Mucosa of descending colon (tissue), 3 donors: ENCODE measurements at places on chromosomes 2 and 18. TPM values are rescaled to one million over a fixed set of nuclear protein-coding genes. Genes with fewer than 3 reads are reported as not detected.

DNA sequence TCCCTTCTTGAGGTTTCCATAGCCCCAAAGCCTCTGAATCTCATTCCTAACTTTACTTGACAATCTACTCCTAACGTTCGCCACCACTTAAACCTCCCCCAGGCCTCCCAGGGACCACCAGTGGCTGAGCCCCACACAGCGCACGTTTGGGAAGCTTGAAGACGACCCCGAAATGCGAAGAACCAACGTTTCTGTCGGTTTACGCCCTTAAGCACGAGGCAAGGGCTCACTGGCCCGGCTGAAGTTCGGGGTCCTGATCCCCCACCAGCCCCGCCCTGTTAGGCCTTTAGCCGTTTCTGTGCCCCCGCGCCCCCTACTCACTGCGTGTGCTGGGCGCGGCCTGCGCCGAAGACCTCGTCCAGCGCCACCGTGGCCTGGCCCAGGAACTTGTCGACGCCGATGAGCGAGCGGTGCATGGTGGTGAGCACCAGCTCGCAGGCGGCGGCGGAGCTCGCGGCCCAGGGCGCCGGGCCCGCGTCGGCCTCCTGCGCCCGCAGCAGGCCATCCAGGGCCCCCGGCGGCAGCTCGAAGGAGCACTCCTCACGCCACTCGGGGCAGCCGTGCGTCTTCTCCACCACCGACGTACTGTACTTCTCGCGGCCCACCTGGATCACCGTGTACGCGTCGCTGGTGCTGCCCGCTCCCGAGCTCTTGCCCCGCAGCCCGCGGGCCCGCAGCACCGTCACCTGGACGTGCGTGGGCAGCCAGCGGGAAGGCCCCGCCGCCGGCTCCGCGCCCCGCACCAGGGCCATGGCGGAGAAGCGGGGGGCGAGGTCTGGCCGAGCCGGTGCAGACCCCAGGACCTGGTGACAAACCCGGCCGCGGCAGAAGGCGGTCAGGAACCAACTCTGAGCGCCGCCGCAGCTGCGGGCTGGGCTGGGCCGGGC, 479 bp downstream of the RAB11FIP5 start:
- DNase-seq, result peak; percentile 64

GRCh38 chr18:35185771-35186170, 55.1 kb upstream of the ZNF397 start:
- DNase-seq, result no peak

DNA sequence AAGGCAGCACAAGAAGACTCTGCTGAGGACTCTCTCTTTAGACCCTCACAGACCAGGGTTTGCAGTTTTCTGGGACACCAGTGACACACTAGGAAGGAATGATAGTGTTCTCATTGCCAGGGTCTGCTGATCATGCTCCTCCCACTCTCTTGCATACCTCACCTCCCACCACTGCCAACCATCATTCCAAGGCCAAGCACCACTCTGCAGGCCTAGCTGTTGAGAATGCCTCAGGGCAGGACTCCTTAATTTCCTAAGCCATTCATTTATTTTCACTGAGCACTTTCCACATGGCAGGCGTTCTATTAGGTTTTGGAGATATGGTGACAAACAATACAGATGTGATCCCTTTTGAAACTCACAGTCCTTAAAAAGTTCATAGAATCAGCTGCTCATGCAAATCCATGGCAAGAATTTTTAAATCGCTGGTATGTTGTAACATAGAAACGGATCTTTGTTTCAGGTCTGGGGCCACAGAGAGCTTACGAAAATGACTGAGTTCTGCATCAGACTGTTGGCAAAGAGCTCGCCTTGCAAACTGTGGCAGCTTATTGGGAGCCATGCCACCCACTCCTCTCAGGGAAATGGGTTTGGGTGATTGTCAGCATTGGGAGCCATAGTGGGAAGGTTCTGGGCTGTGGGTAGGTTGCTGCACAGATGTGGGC, 78.5 kb downstream of the XDH start:
- no peak for DNase-seq

GRCh38 chr2:53130441-53130943, 637.1 kb upstream of the CHAC2 start:
- no peak for DNase-seq

DNA sequence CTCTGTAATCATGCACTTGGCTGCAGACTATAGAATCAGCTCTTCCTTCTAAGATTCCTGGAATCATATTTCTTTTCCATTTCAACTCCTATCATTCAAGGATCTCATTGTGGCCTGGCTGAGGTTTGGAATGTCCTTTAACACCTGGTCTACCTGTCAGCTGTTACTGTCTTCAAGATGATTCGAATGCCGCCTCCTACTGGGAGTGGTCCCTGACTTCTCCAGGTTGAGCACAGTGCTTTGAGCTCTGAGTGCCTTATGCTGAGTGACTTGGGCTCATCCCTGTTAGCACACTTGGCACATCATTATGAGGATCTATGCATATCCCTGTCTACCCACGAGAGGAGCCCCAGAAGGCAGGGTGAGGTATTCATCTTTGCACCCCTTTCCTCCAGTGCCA, 87.6 kb downstream of the MARCHF4 start:
- no peak for DNase-seq

GRCh38 chr2:172927641-172928357, 147.8 kb upstream of the MAP3K20 start:
- DNase-seq, result no peak

- no peak for DNase-seq
Measured at GRCh38 chr2:144950899-144951560, 431.1 kb upstream of the ZEB2 start.

GRCh38 chr2:168559187-168559586, 103.1 kb downstream of the CERS6 start:
- no peak for DNase-seq

GRCh38 chr18:50686409-50686808, 126.5 kb downstream of the MAPK4 start:
- DNase-seq, result no peak

DNA sequence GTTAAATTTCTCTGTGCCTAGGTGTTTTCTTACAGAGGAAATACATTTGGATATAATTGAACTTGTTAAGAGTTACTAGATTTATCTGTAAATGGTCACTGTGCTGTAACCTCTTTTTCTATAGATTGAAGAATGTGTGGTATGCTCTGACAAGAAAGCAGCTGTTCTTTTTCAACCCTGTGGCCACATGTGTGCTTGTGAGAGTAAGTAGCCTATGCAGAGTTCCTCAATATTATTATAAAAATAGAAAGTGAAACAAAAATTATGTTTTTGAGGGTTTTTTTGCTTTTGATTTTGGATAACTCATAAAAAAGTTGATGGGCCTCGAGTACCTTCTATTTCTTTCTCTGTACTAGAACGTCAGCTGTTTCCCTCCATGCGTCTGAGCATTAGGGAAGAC, 112.4 kb downstream of the MIB1 start:
- no peak for DNase-seq

GRCh38 chr2:3536682-3537632, 17.6 kb upstream of the ADI1 start:
- DNase-seq, result no peak

HOXD10 gene
- total RNA-seq, result 1.8 TPM

RAB12 gene
- total RNA-seq, result 48.2 TPM

SERPINB10 gene
- not detected for total RNA-seq

TRIM43 gene
- total RNA-seq, result not detected
